CD4-positive, alpha-beta T cell treated with Interleukin-15 for 4 hours (primary cell): ENCODE measurements at places on chromosomes 5 and 9.
A peak's percentile ranks its signal among the peaks of the same experiment; 100 is the strongest.

DNA sequence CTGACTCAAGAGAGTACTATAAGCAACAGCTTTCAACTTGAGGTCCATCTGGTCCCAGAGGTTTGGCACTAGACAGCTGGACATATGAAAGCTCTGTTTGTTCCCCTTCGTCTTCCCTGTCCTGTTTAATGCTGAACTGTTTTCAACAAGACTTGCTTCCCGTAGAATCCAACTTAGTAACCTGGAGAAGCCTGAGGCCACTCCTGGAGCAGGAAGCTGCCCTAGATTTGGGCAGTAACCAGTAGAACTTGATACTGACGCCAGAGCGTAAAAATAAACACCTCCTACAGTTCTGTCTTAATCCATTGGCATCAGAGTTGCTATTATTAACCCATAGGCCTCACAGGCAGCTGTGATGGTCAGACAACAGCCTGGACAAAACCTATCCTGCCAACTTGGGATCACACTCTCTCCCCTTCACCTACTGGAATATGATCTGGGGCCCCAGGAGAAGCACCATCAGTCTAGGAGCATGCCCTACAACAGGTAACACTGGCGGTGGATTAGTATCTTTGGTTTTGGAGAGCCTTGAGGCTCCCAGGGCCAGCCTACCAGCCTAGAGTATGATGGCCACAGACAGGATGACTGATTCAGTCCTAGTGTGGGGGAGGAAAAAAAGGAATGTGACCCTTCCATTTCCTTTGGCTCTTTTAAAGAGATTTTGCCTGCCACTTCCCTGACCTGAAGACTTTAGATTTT lies 29.2 kb downstream of the RUSC2 start:
- DNase-seq, result no peak

- DNase-seq, result no peak
Measured at GRCh38 chr5:106459541-106459940, 1211.2 kb downstream of the EFNA5 start.

- DNase-seq, result no peak
Measured at GRCh38 chr5:158080112-158080511, 221.2 kb upstream of the CLINT1 start.

- DNase-seq, result no peak
Measured at GRCh38 chr9:79073201-79073600, 498.6 kb upstream of the TLE4 start.

- DNase-seq, result no peak
Measured at GRCh38 chr5:4544049-4544670, 596.0 kb upstream of the ADAMTS16 start.

- no peak for DNase-seq
Measured at GRCh38 chr9:4170231-4170630, 129.6 kb downstream of the GLIS3 start.

- no peak for DNase-seq
Measured at GRCh38 chr5:155850370-155850769, 476.6 kb upstream of the SGCD start.

- DNase-seq, result no peak
Measured at GRCh38 chr9:137114220-137114612, 317 bp downstream of the DPP7 start.

- DNase-seq, result no peak
Measured at GRCh38 chr9:94909250-94909894, 182.9 kb downstream of the AOPEP start.

- DNase-seq, result no peak
Measured at GRCh38 chr5:177276886-177277285, 26.6 kb downstream of the RAB24 start.

GRCh38 chr9:120714846-120715388 lies 647 bp upstream of the MEGF9 start:
- DNase-seq, result no peak

- no peak for DNase-seq
Measured at GRCh38 chr9:132641216-132641615, 28.6 kb downstream of the DDX31 start.

- no peak for DNase-seq
Measured at GRCh38 chr9:117145811-117146490, 268.9 kb downstream of the ASTN2 start.

DNA sequence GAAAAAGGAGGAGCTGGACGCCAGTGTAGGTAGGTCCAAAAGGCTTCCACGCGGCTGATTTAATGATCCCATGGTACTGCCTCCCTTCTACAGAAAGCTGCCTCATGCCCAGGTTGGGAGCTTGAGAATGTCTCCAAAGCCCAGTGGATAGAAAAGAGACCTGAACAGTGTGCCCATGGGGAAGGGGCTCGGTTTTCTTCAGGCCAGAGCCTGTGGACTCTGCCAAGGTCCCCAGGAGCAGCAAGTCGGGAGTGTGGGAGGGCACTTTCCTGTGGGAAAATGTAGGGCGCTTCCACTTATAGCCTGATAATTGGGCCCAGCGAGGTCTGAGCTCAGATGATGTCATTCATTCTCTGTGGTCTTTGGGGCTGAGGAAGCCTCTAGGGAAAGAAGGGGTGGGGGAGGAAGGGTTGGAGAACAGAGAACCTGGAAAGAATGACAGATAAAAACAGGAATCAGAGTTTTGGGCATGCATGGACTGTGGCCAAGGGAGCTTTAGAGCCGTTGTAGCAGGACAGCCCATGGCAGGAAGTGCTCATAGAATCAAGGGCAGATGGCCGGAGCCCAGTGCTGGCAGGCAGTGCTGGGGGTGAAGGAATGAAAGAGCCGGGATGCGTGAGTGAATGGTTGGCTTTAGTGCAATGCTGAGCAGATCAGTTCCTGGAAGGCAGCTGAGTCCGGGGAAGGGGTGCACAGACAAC lies 42.5 kb upstream of the SH3PXD2B start:
- no peak for DNase-seq

DNA sequence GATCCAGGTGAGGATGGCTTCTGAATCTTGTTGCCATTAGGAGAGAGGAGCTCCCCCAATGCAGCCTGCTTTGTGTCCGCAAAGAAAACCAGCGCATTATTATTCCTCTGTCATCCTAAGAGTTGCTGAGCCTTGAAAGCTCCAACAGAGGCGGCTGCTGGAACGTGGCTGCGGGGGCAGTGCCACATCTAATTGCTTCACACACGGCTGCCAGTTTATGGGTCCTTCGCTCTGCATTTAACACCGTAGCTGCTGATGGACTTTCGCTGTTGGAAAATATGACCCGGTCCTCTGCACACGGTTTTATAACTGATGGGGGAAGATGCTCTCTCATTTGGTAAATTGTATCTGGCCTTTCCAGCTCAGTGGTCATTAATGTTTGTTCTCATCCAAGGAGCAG lies 38.0 kb downstream of the ZNF622 start:
- DNase-seq, result no peak

DNA sequence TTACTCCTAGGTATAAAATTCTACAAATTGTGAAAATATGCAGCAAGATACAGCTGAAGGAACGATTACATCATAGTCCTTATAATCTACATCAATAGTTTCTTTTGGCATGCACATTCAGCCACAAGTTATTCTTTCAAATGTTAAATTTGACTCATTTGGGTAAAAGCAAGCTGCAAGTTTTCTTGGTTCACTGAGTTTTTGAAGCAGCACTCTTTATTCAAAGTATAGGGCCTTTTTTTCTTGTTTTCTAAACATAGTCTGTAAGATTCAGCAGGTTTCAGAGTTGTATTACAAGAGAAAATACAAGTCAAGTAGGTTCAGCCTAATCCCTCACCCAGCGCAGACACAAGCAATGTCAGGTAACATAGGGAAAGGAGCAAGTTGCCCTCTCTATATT lies 981.5 kb downstream of the PTPRD start:
- no peak for DNase-seq

- DNase-seq, result no peak
Measured at GRCh38 chr5:164306662-164307061, 801.2 kb downstream of the MAT2B start.

DNA sequence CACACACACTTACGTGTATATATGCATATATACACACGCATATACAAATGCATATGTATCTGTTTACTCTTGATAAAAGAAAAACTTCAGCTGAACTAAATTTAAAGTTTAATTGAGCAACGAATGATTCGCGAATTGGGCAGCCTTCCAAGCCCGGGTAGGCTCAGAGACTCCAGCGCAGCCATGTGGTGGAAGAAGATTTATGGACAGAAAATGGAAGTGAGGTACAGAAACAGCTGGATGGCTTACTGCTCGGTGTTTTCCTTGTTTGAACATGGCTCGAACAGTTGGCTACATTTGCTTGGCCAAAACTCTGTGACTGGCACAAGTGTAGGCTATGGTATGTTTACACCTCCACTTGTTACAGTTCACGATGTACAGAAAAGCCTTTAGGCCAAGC lies 239.3 kb upstream of the PRDM9 start:
- no peak for DNase-seq

DNA sequence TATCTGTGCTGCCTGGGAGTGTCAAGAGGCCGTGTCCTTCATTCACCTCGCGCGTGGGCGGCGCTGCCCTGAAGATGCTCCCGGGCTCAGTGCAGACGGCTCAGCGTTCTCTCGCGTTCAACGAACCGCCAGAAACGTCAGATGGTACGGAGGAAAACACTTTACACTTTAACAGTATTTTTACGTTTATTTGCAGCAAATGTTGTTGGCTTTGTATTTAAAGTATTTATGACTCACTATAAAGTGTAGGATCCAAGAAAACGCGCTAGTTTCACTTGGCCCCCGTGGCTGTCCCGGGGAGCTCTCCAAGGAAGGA lies 544 bp upstream of the ERCC6L2 start:
- DNase-seq, result peak; percentile 50

- DNase-seq, result no peak
Measured at GRCh38 chr9:110021891-110022290, 186.1 kb downstream of the C9orf152 start.

DNA sequence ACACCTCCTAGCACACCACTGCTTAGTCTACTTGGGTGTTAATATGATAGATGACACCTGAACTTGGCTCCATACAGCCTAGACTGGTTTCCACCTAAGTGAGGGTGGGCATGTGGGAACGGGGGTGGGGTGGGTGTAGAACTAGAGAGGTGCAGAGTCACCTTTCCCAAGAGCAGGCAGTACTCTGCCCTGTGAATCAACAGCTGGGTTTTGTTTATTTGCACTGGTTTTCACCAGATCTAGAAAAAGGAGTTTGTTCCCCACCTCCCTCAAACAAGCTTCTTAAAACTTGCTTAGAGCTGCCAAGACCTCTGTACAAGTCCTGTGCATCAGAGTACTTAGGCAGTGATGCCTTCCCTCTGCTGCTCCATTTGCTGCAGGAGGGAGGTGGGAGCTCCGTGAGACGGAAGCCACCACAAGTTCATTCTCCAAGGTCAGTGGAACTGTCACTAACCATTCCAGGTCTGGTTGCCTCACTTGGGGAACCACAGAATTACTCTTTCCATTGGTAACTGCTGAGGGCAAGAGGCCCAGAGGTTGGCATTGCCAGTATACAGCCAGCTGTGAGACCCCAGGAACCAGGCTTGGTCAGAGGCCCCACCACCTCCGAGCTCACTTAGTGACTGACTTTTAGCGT lies 163.5 kb downstream of the NR3C1 start:
- no peak for DNase-seq

GRCh38 chr9:122857815-122858214 lies 29.4 kb upstream of the PDCL start:
- DNase-seq, result no peak

- no peak for DNase-seq
Measured at GRCh38 chr5:116632890-116633289, 58.3 kb upstream of the SEMA6A start.

- no peak for DNase-seq
Measured at GRCh38 chr5:155134130-155134529, 120.6 kb downstream of the KIF4B start.

GRCh38 chr5:125484742-125485641 lies 738.6 kb upstream of the ZNF608 start:
- DNase-seq, result no peak

DNA sequence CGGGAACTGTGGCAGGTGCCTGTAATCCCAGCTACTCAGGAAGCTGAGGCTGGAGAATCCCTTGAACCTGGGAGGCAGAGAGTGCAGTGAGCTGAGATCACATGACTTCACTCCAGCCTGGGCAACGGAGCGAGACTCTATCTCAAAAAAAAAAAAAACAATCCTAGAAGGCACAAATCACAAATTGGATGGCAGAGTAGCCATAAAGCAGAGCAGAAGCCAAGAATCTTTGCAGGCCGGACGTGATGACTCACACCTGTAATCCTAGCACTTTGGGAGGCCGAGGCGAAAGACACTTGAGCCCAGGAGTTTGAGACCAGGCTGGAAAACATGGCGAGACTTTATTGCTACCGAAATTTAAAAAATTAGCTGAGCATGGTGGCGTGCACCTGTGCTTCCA lies 9.2 kb upstream of the FUBP3 start:
- DNase-seq, result no peak

DNA sequence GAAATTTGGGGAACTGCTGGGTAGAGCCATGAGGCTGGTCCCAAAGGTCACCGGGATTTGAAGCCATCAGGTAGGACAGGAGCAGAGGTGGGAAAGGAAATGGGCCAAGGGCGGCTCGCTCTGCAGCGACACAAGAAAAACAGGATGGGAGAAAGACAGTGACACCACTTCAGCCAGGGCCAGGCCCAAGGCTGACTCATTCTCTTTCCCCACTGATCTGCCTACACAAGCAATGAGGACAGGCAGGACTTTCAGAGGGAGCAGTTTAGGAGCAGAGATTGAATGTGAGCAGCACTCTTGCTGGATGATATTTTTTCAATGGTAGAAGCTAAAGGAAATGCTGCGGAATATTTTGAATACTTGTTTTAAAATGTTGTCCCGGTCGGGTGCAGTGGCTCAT lies 3.5 kb downstream of the RUFY1 start:
- DNase-seq, result no peak

DNA sequence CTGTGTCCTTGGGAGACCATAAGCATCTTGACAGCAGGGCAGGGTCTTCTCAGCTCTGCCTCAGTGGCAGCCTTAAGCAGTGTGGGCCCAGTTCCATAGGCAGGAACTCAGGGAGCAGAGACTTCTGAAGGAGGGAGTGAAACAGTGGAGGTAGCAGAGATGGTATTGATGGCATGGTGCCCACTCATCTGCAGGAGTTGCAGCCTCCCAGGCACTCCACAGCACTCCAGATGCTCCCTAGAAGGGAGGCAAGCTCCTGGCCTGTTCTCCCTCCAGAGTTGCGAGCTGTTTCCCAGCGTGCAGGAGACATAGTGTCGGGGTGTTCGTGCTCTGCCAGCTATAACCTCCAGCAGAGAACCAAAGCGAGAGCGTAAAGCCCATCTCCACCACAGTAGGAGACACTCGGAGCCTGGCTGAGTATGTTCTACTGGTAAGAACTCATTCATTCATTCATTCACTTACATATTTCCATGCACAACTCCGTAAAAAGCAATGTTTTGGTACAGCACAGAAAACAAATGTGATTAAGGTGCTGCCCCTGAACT lies 31.4 kb upstream of the UNC5A start:
- DNase-seq, result no peak

DNA sequence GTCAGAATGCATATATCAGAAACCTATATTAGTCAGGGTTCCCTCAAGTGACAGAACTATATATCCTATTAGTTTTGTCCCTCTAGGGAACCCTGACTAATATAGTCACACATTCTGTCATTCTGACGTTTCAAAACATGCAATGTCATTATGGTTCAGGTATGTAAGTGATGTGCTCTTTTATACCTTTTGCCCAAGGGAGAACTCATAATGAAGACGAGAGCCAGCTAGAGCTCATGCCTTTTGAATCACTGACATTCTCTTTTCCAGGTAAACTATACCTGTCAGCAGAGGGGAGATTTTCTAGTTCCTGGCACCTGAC lies 576.7 kb downstream of the LRRC70 start:
- no peak for DNase-seq

- DNase-seq, result no peak
Measured at GRCh38 chr9:1637401-1637800, 377.7 kb upstream of the SMARCA2 start.

- DNase-seq, result no peak
Measured at GRCh38 chr9:70677055-70677735, 262.7 kb upstream of the KLF9 start.
